ENCODE measurements at places on chromosomes 7 and 10. TPM values are rescaled to one million over a fixed set of nuclear protein-coding genes. Genes with fewer than 3 reads are reported as not detected.
A peak's percentile ranks its signal among the peaks of the same experiment; 100 is the strongest.

DNA sequence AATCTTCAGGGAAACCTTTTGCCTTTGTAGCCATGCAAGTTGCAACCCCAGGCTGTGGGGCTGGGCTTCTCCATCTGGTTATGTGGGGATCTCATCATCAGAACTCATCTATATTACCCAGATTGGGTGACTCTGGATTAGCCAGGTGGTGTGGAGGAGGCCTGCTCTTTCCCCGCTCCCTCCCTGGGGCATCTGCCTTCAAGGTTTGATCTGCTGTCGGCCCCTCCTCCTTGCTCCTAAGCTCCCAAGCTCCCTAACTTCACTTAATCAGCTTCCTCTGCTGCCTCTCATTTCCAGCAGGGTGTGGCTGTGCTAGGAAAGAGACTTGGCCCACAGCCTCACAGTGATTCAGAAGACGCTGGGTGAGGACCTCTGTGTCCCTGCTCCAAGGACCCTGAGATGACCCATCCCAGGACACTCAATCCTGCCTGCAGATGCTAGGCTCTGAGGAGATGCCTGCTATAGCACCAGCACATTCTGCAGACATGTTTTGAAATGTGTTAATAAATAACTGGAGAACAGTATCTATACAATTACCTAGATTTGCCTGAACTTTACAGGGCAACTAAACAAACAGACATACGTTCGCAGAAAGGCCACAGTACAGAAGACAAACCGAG is 392.1 kb upstream of the PODXL start:
- no peak overlapping the region for H3K27ac ChIP-seq
- no peak overlapping the region for H3K4me3 ChIP-seq
- H3K36me3 ChIP-seq = no peaks in the 10 kb centered on the region
- H3K4me1 ChIP-seq = peaks cover 17% of the 10 kb centered on the region
- H3K27me3 ChIP-seq = peaks cover 5% of the 10 kb centered on the region
- peak; percentile 63 for DNase-seq

DNA sequence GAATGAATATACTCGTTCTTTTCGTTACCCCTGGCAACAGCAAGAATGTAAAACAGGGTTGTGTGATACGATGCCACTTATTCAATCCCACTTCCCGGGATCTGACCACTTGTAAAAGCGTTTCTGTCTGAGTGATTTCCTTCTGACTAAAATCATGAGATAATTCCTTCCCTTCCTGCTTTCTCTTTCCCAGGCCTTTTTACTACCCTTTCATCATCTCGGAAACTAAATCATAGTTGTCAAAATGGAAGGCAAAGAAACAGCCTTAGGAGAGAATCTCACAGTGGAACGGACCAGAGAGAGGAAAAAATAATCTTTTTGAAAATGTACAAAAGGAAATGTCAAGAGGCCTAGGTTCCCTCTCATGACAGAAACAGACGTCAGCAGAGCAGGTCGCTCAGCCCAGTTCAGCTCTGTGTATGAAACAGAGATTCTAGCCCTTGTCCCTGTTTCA is 29.8 kb downstream of the DIP2C start:
- DNase-seq = peak; percentile 10
- no peaks in the 10 kb centered on the region for H3K36me3 ChIP-seq
- H3K27ac ChIP-seq = peak overlapping the region; percentile 95
- H3K27me3 ChIP-seq = no peaks in the 10 kb centered on the region
- H3K4me3 ChIP-seq = peak overlapping the region; percentile 38
- peaks cover 45% of the 10 kb centered on the region for H3K4me1 ChIP-seq

PPP1R9A gene
- 4.4 TPM for total RNA-seq

DNA sequence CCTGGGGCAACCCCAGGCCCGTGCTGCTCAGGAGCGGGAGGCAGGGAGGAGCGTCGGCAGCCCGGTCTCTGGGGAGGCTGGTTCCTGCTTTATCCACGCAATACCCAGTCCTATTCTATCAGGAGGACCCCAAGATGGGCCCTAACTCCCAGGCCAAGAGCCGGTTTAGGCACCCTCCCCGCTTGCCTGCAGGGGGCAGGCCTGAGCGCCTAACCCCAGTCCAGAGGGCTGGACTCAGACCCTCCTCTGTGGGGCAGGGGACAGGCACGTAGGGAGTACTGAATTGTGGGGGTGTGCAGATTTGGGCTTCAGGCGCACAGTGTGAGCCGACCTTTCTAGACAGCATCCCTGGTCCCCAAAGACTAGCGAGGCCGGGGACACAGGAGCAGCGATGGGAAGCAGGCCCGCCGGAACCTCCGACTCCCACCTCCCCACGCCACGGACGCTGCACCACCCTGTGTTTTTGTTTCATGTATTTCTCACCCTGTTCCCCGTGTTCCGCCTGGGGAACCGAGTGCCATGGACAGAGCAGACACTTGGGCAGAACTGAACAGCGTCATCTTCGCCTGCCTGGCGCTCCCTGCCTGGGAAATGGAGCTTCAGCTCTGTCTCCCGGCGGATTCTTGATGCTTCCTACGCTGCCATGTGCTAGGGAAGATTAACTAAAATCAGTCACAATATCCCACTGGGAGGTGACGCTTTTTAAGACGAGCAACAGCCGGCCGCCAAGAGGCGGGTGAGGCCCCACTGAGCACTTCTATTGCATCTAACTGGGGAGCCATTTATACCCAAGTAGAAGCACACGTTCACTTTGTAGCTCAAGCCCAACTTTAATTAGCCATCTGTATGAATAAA is 5.3 kb downstream of the NUDT1 start:
- no peaks in the 10 kb centered on the region for H3K27me3 ChIP-seq
- no peak overlapping the region for H3K4me3 ChIP-seq
- DNase-seq = no peak
- no peak overlapping the region for H3K27ac ChIP-seq

TUBB8 gene
- total RNA-seq = not detected
